ENCODE measurements at places on chromosomes 4 and X.

DNA sequence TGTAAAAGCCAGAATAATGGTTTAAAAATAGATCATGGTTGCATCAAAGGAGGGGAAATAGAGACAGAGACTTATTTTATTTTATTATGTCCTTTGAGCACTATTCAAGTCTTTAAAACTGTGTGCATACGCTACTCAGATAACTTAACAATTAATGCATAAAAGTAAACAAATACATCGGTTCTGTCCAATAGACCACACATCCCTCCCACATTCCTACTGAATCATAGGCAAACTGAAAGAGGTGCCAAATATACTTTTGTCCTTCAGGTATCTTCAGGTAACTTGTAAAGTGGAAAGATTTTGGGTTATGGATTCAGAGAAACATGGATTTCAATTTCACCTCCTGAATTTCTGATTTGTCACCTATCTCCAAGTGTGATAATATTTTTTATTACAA is 91.3 kb downstream of the SPOCK3 start:
- DNase-seq, result no peak

DNA sequence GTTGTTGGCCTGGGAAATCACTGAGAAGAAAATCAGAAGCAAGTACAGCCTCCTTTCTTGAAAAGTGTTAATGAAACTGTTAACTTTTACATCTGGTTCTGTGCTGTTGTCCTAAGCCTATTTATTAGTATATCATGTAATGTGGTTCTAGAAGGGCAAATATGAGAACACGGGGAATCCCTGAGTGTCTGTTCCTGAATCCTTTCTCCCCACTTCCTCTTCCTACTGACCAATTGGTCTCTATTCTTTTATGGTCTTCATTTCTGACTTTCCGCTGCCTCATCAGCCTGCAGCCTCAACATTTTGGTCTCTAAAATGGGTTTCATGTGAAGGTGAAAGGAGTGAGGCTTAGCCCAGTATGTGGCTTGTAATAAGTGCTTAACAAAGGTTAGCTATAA is 159.9 kb upstream of the MAMLD1 start:
- DNase-seq, result no peak

DNA sequence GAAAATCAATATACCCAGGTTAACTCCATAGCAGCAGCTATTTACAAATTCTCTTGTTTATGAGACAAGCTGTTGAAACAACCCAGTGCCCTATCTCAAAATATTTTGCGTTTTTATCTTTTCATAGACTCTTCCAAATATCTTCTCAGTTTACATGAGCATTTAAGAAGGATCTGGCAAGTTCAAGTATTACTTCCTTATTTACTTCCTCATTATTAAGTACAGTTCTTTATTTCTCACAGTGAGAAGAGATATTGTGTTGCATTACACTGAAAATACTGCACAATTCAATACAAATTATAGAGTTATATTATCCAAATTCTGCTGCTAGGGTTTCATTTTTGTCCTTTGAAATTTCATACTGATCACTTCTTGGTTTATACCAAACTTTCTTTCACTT is 43.6 kb upstream of the UCP1 start:
- no peak for DNase-seq

DNA sequence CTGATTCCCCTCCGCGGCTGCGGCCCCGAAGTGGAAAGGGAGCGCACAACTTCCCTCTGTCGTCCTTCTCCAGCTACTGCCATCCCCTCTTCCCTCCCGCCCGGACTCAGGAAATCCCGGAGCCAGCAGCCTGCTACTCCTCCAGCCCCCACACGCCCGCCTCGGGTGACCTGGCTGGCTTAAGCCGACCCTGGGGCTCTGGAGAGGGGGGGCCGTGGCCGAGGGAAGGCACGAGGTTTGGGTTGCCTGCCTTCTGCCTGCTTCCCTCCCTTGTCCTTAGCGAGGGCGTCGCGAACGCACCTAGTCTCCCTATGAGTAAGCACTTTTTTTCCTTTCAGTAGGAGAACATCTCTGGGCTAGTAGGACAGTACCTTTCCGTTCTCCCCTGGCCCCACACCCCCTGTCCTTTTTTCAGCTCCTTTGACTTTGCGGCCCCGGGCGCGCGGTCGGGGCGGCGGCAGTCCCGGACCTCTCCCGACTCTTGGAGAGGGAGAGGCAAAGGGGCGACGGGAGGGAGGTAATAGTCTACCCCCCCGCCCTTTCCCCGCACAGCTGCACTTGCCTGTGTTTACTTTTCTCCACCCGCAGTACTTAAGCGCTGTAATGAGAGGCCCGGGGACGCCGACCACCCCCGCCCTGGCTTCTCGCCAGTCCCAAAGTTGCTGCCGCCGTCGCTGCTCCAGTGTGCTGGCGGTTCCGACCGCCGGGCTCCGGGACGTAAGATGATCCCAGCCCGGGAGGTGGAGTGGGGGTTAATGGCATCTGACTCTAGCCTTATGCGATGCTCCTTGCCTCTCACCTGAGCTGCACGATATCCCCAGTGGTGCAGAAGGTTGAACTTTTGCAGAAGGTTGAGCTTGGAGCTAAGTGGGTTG is 868 bp downstream of the PLS3 start:
- DNase-seq, result peak; percentile 42

GRCh38 chr4:189022440-189023035 is 883.3 kb downstream of the TRIML1 start:
- DNase-seq, result peak; percentile 5

- DNase-seq, result no peak
Observed at GRCh38 chr4:109065006-109065405, 237.5 kb downstream of the COL25A1 start.

DNA sequence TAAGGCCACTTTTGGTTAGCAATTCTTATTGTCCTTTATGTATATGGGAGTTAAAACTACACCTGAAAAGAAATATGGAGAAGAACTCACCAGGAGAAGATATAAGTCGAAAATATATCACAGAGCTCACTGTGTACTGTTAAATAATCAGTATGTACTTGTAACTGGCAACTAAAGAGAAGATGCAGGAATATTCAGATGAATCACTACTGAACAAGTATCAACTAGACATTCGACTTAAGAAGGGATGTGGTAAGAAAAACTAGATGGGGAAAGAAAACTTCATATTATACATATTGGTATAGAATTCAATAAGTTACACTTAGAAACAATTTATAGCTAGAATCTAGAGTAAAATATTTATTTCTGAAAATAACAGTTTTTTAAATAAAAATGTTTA is 230.0 kb downstream of the CAMK2D start:
- DNase-seq, result no peak

- DNase-seq, result peak; percentile 31
Observed at GRCh38 chr4:80333121-80333520, 2.4 kb upstream of the CFAP299 start.

DNA sequence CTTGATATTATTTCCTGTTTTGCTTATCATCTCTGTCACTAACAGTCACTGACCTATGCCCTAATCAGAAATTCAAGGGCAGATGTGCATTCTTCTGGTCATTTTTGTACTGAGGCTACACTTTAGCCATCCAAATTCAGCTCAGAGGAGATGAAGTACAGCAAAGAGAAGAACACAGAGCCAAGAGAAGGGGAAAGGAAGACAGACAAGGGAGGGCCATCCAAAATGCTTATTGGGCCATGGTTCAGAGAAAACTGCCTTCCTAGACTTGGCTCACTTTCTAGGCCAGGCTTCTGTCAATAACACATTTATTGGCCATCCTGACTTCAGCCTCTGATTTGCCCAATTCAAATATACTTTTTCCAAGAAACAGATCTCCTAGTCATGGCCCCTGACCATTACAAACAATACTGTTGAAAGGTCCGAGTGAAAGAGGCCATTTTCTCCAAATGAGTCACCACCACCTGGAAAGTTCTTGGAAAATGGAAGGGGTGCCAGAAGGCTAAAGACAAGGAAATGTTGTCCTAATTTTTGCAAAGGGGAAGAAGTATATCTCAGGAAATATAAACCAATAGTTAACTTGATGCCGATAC is 56.4 kb downstream of the DCX start:
- no peak for DNase-seq

DNA sequence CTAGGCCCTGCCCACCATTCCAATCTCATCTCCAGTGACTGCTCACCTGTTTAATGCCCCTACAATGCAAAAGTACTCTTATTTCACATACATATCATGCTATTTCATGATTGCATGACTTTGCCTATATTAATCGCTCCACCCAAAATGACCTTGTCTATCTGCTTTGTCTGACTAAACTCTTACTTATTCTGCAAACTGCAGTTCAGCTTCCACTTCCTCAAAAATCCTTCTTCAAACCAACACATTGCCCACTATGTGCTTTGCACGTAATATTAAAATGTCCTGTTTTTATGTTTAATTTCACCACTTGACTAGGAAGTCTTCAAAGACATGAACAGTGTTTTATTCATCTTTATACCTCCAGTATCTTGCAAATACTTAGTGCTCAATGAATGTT is 229.6 kb downstream of the OPHN1 start:
- DNase-seq, result no peak

- no peak for DNase-seq
Observed at GRCh38 chrX:140038842-140039241, 73.5 kb upstream of the CXorf66 start.

- DNase-seq, result no peak
Observed at GRCh38 chrX:7690842-7691241, 152.1 kb upstream of the VCX start.

GRCh38 chr4:41024556-41025491 is 189.5 kb downstream of the APBB2 start:
- DNase-seq, result peak; percentile 64

DNA sequence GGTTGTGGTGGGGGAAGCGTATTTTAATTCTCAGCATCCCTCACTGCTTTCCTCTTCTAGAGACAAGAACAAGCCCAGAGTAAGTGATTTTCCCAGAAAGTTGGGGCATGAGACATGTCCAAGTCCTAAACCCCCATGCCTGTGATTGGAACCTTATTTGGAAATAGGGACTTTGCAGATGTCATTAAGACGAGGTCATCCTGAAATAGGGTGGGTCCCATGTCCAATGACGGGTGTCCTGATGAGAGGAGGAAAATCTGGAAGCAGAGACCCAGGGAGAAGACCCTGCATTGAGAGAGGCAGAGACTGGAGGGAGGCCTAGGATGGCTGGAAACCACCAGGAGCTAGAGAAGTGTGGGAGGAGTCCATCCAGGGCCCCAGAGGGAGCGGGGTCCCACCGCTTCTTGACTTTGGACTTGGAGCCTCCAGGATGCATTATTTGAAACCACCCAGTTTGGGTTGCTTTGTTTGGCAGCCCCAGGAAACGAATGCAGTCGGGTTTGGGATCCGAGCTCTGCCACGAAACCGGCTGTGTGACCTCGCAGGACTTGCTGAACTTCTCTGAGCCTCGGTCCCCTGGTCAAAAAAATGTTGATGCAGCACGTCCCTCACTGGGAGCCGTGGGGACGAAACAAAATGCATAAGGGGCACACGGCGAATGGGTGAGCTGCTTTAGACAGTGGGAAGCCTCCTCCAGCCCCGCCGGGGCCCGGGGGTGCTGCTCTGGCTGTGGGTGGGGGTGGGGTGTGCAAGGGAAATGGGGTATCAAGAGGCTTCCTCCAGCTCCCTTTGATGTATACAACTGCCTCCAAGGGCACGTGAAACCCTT is 113.9 kb downstream of the CPZ start:
- no peak for DNase-seq

DNA sequence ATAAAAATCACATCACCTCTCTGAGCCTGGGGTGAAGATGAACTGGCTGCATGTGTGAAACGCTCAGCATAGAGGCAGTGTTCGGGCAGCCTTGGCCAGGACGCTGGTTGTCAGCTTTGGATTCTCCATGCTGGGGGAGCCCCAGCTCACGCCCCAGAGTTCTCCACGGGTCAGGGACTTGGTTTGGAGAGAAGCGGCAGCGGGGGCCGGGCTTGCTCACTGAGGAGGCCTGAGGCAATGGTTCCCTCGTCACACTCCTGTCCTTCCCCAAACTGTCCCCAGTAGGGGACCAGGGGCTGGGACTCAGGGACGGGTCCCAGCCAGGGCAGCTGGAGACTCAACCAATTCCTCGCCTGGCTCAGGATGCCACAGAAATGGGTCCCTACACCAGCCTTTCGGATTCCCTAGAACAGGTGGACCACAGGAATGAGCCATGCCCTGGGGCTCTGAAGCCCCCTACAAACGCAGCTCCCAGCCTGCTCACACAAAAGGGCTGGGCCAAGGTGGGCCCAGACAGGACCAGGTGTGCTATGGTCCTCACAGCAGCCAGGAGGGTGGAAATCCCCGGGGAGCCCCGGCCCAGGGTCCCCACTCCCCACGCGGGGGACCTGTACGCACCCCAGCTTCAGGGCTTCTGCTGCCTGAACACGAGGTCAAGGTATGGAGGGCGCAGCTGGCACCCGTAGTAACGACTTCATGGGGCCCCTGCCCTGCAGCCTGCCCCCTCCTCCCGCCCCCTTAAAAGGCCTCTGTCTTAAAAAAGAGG is 1.4 kb downstream of the MXD4 start:
- DNase-seq, result no peak

- no peak for DNase-seq
Observed at GRCh38 chr4:74293558-74293957, 14.7 kb upstream of the EPGN start.

GRCh38 chr4:94827481-94828110 is 69.8 kb downstream of the BMPR1B start:
- peak; percentile 84 for DNase-seq

DNA sequence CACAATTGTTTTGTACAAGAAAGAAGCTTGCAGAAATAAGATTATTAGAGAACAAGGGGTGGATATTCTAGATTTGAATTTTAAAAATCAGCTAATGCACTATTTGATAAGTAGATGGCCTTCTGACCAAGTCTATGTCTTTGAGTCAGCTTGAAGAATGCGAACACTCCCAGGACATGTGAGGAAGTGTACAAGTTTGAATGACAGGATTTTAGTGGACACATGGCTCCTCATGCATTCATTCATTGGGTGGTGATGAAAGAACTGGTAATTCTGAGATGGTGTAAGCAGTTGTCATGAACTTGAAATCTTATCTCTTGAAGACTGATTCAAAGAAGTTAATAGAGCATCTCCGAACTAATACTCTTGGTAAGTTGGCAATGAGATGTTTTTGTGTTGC is 548.2 kb upstream of the CNKSR2 start:
- DNase-seq, result no peak

GRCh38 chr4:148442832-148443511 is 758 bp upstream of the NR3C2 start:
- peak; percentile 17 for DNase-seq

- DNase-seq, result no peak
Observed at GRCh38 chrX:20313899-20314298, 47.2 kb upstream of the RPS6KA3 start.

GRCh38 chr4:105963461-105964400 is 68.5 kb downstream of the NPNT start:
- DNase-seq, result peak; percentile 29

GRCh38 chr4:2849267-2850152 is 5.9 kb downstream of the ADD1 start:
- DNase-seq, result no peak

- no peak for DNase-seq
Observed at GRCh38 chr4:19547463-19547862, 704.2 kb upstream of the SLIT2 start.

- DNase-seq, result peak; percentile 55
Observed at GRCh38 chr4:121989715-121990114, 37.9 kb upstream of the TRPC3 start.

- no peak for DNase-seq
Observed at GRCh38 chr4:15006416-15007024, 4.2 kb downstream of the CPEB2 start.

Data from iris pigment epithelial cell (primary cell).